ENCODE measurements at places on chromosomes 16 and 17. TPM values are rescaled to one million over a fixed set of nuclear protein-coding genes. Genes with fewer than 3 reads are reported as not detected.

Gene SLC52A1
- total RNA-seq: 0.62 TPM

Gene RGS11
- 2.3 TPM for total RNA-seq

Gene TPSD1
- total RNA-seq: not detected

Gene ANKRD40CL
- total RNA-seq: not detected

Gene ST6GALNAC1
- 0.52 TPM for total RNA-seq

Gene KRTAP9-4
- not detected for total RNA-seq

Gene PPY
- not detected for total RNA-seq

Gene PIK3R5
- total RNA-seq: 0.13 TPM

Gene TEKT1
- 0.16 TPM for total RNA-seq

Gene SOST
- total RNA-seq: not detected

Gene GLP2R
- 8.9 TPM for total RNA-seq

Gene GGT6
- not detected for total RNA-seq

Gene RND2
- 0.11 TPM for total RNA-seq

Gene ESRP2
- total RNA-seq: 0.07 TPM

Gene MSI2
- 42.6 TPM for total RNA-seq

Gene CACNG5
- total RNA-seq: not detected

Gene STAT5A
- total RNA-seq: 6.8 TPM

Gene GAS2L2
- total RNA-seq: 0.13 TPM

Gene CCT6B
- 2.1 TPM for total RNA-seq

Gene KRTAP1-5
- total RNA-seq: not detected

Gene TIMP2
- 234 TPM for total RNA-seq

Gene ZNF232
- 3.6 TPM for total RNA-seq

Gene WNT3
- 4.2 TPM for total RNA-seq

Gene C16orf96
- total RNA-seq: 0.06 TPM

Gene TVP23B
- total RNA-seq: 64.4 TPM

Gene PRSS8
- 1.4 TPM for total RNA-seq

Gene MGAT5B
- 13.7 TPM for total RNA-seq

Gene TBC1D3
- not detected for total RNA-seq

Gene ARHGAP23
- 56.9 TPM for total RNA-seq

Gene LITAF
- total RNA-seq: 202 TPM

Gene KRT32
- not detected for total RNA-seq

Gene ARL5C
- total RNA-seq: not detected

Gene SEC14L5
- 0.06 TPM for total RNA-seq

Gene GNGT2
- 0.72 TPM for total RNA-seq

Gene CALB2
- total RNA-seq: 6.3 TPM

Gene MT1E
- total RNA-seq: not detected

Gene ZNF597
- total RNA-seq: 0.90 TPM

Gene CCL15
- not detected for total RNA-seq

Gene TMEM238L
- total RNA-seq: not detected

Gene TBC1D3I
- total RNA-seq: not detected

Gene KRT33A
- not detected for total RNA-seq

Gene LRRC46
- total RNA-seq: 4.8 TPM

Gene CETP
- not detected for total RNA-seq

Gene NOS2
- 0.33 TPM for total RNA-seq

Gene OTOA
- 0.09 TPM for total RNA-seq

Gene GPR139
- not detected for total RNA-seq

Data from A549 treated with dexamethasone at 1 μM for 4 hours (cell line).